ENCODE measurements at places on chromosomes 3 and 15.

- DNase-seq = no peak
These were observed 35.8 kb upstream of the ATP13A3 start for GRCh38 chr3:194522579-194523046.

- peak; percentile 39 for DNase-seq
These were observed at the start of gene ST6GAL1 for GRCh38 chr3:186930143-186930640. TSS of gene ST6GAL1 (plus strand) at chr3:186930526. CDS start at chr3:187042704, 112,178 bp downstream.

- no peak for DNase-seq
These were observed 101.1 kb upstream of the CCNL1 start for GRCh38 chr3:157261000-157261399.

GRCh38 chr3:149917124-149917667 lies 53.5 kb downstream of the PFN2 start:
- no peak for DNase-seq

- DNase-seq = no peak
These were observed 99.8 kb upstream of the CHMP2B start for GRCh38 chr3:87127281-87127680.

DNA sequence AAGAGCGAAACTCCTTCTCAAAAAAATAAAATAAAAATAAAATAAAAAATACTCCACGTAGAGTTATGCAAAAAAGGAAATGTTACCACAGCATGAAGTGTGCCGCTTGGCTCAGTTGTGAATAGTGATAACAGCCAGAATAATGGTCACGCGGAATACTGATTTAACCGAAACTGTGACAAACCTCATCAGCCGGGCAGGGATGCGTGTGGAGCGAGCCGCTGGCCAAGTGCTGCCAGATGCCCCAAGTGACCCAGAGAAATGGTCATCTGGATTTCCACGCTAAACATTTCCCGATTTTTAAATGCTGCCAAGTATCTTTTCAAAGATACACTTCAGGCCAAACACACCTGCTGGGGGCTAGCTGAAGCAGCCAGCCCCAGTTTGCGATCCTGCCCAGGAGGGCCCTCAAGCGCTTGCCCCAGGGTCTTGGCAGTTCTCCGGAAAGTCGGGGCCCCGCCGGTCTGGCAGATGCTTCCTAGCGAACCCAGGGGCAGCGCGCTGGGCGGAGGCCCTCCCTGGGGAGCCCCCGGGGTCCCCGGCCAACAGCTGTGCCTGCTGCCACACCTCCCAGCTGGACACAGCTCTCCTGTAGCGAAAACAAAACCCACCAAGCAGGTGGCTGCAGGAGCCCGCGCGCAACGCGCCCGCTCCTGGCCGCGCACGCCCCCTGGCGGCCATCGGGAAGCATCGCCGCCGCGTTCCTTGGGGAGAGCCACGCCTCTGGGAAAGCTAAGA lies 35.1 kb downstream of the CMTM6 start:
- peak; percentile 56 for DNase-seq

DNA sequence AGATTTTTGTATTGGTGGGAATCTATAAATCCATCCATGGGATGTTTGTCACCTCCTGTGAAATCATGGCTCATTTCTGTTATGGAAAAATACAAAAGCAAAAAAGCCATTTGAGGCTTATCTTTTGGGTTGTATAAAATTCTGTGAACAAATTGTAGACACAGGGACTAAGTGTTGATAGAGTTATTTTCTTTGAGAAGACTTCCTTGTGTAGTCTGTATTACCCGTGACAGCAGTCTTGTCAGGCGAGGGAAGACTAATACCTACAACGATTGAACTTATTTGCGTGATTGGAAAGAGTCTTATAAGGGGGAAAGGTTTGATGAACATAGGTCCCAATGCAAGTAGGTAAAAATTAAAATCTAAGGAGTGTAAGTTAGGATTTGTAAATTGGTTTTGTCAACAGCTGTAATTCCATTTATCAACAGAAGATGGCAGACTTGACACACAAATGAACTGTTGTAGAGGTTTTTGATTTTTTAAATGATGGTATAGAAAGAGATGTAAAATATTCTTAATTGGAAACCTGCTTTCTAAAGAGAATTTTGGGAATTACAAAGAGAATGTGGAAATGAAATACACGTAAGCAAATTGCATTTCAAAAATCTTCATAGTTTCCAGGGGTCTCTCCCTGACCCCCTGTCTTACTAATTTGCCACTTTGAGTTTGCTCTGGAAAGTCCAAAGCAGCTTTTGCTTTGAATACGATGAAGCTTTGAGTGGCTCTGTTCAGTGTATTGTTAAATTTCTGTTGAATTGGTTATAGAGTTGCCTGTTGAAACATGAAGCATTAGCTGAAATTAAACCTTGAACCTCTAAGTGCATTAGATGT lies 33.2 kb downstream of the SLC25A26 start:
- DNase-seq = no peak

DNA sequence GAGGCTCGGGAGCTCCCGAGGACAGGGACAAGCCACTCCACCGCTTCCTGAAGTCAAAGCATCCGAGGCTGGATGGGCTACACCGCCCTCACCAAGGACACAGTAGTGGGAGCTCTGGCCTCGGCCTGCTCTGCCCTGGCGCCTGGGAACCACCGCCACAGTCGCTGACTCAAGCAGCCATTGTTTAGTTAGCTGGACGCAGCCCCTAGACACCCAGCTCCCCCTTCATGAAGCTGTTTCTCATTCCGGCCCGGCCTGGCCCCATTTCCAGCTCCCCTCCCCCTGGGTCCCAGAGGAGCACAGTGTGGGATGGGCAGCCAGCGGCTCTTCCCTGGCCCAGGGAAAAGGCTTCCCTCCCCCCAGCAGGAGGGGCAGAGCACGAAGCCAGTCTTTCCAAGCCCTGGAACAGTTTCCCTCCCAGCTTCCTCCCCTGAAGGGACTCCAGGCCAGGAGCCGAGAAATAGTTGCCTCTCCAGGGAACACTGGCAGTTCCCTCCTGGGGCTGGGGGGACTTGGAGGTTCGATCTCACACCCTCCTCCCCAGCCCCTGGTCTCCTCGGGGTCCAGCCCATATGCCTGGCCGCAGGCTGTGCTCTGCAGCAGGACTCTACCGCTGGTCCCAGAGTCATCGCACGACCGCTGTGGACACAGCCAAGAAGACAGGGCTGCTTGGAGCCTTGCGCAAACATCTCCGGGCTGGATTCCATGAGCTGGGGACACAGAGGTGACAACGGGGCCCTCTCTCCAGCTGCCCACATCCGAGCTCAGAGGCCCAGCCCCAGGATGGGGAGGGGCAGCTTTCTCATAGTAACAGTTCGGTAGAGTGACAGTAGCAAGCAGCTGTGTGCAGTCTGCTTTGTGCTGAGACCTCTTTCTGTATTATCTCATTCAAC lies 10.0 kb downstream of the PLXND1 start:
- no peak for DNase-seq

DNA sequence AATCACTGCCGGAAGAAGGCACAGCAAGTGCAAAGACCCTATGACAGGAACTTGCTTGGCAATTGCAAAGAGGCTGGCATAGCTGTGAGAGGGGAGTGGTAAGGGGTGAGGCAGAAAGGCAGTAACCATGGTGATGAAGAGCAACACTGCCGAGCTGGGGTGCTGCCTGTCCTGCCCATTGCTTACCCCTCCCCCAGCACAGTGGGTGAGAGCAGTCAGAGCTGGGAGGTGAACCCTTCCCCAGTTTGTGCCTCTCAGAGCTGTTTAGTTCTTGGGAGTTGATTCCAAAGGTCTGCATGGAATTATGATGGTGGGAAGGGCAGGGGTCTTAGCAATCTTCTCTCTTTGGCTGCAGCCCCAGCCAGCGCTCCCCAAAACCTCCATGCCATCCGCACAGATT lies 8.8 kb downstream of the TYRO3 start:
- DNase-seq = no peak

GRCh38 chr15:89801471-89802195 lies 13.0 kb downstream of the ANPEP start:
- no peak for DNase-seq

DNA sequence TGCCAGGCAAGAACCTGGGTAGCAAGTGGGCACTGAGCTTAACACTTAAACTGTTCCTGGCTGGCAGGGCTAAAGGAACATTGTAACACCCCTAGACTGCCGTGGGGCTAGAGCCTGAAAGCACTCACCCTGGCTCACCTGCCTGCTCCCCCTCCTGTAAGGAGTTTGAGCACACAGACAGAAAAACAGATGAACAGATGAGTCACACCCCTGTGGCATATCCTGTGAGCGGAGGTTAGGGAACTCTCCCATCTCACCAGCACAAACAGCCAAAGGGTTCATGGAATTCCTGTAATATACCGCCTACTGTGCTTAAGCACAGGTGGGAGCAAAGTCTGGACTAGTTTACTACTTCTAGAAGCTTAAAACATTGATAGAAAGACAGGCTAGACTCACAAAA lies 300.1 kb downstream of the ROBO1 start:
- no peak for DNase-seq

DNA sequence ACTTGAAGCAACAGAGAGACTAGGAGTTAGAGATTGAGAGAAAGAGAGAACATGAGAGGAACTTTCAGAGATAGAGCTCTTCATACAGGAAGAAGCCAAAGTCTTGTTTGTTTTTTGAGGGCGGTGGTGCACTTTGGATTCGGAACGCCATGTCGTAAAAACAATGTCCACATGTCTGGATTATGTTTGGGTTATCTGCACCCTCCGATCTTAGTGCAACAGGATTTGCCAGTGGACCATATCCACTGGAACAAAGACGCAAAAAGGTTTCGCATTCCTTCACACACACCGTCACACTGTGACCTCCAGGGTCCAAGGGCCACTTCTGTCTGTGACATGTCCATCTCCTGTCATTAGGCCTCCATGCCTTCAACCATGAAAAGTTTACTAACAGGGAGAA lies 141.8 kb upstream of the ATP11B start:
- no peak for DNase-seq

DNA sequence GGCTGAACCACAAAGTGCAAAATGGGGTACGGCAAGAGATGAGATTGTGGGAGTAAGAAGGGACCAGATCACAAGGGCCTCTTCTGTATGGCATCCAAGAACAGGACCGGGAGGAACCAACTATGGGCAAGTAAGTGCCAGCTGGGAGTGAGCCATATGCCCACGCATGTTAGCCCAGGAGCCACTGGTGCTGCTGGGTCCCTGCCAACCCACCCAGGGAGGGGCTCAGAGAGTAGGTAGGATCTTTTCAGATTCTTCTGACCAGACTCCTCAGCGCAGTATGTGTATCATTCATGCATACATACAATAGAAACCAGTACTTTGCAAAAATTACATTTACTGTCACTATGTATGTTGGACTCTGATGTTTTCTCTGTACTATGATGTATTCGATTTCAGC lies 54.0 kb downstream of the RAB11A start:
- DNase-seq = no peak

DNA sequence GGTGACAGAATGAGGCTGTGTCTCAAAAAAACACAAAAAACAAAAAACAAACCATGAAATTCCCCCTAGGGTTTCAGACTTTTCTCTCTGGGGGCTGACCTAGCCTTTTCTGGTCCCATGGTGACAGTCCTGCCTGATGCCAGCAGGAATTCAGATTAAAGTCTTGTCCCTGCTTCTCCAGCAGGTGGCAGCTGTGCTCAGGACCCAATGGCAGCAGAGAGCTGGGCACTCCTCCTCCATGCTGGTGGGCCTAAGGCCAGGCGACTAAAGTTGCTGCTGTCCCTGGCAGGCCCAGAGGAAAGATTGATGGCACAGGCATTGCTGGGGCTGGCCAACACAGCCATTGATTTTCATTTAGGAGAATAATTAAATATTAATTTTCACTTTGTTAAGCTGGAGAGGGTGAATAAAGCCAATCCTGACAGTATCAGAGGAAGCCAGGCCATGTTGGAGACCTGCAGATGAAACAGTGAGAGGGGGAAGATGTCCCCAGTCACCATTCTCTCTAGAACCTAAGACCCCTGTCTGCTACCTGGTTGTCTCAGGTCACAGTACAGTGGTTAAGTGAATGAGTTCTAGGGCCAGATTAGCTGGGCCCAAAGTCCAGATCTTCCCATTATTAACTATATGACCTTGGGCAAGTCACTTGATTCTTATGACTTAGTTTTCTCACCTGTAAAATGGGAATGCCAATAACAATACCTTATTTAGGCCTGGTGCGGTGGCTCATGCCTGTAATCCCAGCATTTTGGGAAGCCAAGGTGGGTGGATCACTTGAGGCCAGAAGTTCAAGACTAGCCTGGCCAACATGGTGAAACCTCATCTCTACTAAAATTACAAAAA lies 7.1 kb downstream of the CELF6 start:
- no peak for DNase-seq

- no peak for DNase-seq
These were observed 45.7 kb downstream of the PGBD4 start for GRCh38 chr15:34147371-34148140.

GRCh38 chr3:42159706-42160472 lies 68.7 kb downstream of the TRAK1 start:
- no peak for DNase-seq

GRCh38 chr3:126620738-126621137 lies 34.2 kb downstream of the TXNRD3 start:
- no peak for DNase-seq

DNA sequence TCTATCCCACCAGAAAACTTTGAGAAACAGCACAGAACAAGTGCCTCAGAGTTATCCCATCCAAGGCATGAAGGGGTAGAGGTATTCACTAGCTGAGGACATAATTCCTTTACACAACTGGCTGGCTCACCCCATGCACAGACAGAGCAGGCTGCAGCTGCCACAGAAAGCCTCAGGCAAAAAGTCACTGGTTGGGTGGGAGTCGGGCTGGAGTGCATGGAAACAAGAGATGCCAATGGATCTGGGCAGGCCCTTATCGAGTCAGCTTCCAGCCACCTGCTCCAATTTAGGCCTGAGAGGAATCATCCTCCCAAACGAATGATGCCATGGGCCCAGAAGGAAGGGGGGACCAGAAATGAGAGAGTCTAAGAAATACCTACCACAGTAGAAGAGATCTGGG lies 83.0 kb downstream of the RSL24D1 start:
- DNase-seq = no peak

- DNase-seq = no peak
These were observed 72.7 kb downstream of the PEAK1 start for GRCh38 chr15:77347197-77347596.

DNA sequence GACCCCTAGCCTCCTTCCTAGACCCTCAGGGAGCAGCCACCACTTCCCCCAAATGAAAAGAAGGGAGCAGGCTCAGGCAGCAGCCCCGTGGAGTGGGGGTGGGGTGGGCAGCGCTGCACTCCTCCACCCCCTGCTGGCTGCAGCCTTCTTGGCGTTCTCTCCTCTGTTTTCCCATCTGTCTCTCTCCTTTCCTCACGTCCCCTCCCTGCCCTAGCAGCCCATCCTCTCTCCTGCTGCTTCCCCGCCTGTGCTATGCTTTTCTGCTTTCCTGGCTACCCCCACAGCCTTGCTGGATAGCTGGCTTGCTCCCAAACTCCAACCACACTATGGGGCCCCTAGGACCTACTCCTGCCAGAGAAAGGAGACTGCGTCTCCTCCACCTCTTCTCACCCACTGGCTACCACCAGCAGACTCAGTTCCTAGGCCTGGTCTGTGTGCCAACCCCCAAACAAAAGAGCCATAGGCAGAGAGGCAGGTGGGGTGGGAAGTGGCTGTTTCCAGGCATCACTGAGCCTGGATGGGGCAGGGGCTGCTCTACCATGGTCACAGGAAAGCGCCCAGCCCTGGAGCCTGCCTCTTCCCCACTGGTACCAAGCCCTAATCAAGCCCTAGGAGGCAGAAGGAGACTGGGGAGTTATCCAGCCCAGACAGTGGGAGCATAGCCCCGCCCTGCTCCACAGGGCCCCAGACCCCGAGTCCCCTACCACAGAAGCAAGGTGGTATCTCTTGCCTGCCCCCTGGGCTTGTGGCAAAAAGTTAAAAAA lies 3.4 kb upstream of the DISP2 start:
- no peak for DNase-seq

GRCh38 chr3:176776622-176777175 lies 420.6 kb downstream of the TBL1XR1 start:
- no peak for DNase-seq

- peak; percentile 63 for DNase-seq
These were observed 17.4 kb upstream of the EHD4 start for GRCh38 chr15:41989573-41990242.
